ENCODE measurements at places on chromosomes 3 and 15. TPM values are rescaled to one million over a fixed set of nuclear protein-coding genes. Genes with fewer than 3 reads are reported as not detected.

Gene SPINK8
- not detected for total RNA-seq

Gene NPTN
- total RNA-seq = 87.8 TPM

Gene SHC4
- total RNA-seq = 0.18 TPM

Gene SPTBN5
- 12.0 TPM for total RNA-seq

Gene DET1
- 3.5 TPM for total RNA-seq

Gene POTEB
- total RNA-seq = not detected

Gene ZNF280D
- total RNA-seq = 18.7 TPM

Gene ADAMTS17
- 0.13 TPM for total RNA-seq

Gene NMNAT3
- 0.86 TPM for total RNA-seq

Gene EIF2B5
- 41.0 TPM for total RNA-seq

Measured in pulmonary artery endothelial cell (primary cell).